ENCODE measurements at places on chromosomes 1 and 21.

DNA sequence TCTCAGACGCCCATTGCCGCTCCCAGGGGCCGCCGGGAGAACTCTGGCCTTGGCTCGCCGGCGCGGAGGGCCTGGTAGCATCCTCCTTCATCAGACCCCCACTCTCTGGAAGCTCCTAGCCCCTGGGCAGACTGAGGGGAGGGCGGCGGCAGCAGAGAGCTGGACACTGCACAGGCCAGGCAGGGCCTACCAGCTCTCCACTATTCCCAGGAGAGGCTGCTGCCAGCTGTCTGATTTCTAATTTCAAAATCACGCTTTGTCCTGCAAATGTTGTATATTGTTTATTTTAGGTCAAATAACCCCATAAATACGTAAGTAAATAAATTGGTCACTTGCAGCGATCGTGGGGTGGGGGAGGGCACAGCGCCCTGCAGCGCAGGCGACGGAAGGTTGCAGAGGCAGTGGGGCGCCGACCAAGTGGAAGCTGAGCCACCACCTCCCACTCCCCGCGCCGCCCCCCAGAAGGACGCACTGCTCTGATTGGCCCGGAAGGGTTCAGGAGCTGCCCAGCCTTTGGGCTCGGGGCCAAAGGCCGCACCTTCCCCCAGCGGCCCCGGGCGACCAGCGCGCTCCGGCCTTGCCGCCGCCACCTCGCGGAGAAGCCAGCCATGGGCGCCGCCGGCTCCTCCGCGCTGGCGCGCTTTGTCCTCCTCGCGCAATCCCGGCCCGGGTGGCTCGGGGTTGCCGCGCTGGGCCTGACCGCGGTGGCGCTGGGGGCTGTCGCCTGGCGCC lies at the start of gene MTARC1:
Gene MTARC1, plus strand, starts transcription at position 577 of the 732 bp plus-strand sequence. Its CDS starts 32 bp downstream, at position 609.
- peak within 1 kb of the TSS; percentile 84 for H3K27ac ChIP-seq
- 0 out of 2 replicates have a peak, but pooled peaks cover 5% of the 10 kb centered on the region for H3K36me3 ChIP-seq
- peak; percentile 88 for DNase-seq
- peak within 1 kb of the TSS; percentile 61 for H3K4me3 ChIP-seq
- H3K4me1 ChIP-seq, result peaks cover 16% of the 10 kb centered on the region

DNA sequence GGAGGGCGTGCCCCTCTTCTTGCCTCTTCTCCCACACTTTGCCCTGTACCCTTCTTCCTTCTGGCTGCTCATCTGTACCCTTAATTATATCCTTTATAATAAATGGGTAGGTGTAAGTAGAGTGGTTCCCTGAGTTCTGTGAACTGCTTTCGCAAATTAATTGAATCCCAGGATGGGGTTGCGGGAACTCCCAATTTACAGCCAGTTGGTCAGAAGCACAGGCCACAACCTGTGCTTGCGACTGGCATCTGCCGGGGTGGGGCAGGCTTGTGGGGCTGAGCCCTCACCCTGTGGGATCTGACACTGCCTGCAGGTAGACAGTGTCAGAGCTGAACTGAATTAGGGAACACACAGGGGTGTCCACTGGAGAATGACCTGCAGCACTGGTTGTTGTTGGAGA lies 244.9 kb downstream of the KCNJ6 start:
- H3K36me3 ChIP-seq, result peaks cover 3% of the 10 kb centered on the region
- H3K27ac ChIP-seq, result no peak overlapping the region
- H3K4me1 ChIP-seq, result peaks cover 26% of the 10 kb centered on the region
- no peak overlapping the region for H3K4me3 ChIP-seq

- peaks cover 10% of the 10 kb centered on the region for H3K4me1 ChIP-seq
- H3K27me3 ChIP-seq, result no peaks in the 10 kb centered on the region
- H3K27ac ChIP-seq, result no peak overlapping the region
- DNase-seq, result no peak
These were observed 47.7 kb downstream of the NMNAT2 start for GRCh38 chr1:183370399-183371058.

- no peaks in the 10 kb centered on the region for H3K4me1 ChIP-seq
- no peaks in the 10 kb centered on the region for H3K27me3 ChIP-seq
- peak; percentile 79 for DNase-seq
- no peak overlapping the region for H3K4me3 ChIP-seq
- no peak overlapping the region for H3K27ac ChIP-seq
These were observed 67.3 kb upstream of the CNTN2 start for GRCh38 chr1:204975568-204976235.

DNA sequence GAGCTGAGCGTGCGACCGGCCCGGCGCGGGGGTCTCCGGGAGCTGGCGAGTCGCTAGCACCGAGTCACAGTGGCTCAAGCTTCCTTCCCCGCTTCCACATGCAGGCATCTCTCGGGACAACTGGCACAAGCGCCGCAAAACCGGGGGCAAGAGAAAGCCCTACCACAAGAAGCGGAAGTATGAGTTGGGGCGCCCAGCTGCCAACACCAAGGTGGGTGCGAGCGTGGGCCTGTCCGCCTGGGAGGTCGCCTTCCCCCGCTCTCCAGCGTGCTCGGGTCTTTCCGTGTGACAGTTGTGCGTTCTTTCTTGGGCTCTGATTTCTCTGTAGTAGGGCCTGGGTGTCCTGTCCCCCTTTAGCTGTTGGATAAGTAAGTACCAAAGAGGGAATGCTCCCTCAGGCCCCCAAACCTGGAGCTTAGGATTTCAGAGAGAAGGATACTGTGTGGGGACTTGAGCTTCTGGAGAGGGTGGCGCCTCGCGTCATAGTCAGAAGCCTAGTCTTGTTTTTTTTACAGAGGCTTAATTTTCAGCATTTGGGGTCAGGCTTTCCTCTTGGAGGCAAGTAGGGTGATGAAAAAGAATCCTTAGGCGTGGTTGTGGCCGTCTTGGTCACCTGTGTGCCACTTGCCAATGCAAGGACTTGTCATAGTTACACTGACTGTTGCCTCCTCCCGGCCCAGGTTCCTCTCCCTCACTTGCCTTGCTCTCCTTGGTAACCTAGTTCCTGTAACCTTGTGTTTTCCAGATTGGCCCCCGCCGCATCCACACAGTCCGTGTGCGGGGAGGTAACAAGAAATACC lies 790 bp downstream of the RPS8 start:
- H3K27ac ChIP-seq, result peak overlapping the region; percentile 90
- peaks cover 15% of the 10 kb centered on the region for H3K4me1 ChIP-seq
- no peak for DNase-seq
- H3K4me3 ChIP-seq, result peak overlapping the region; percentile 99
- H3K36me3 ChIP-seq, result peaks cover 37% of the 10 kb centered on the region
- no peaks in the 10 kb centered on the region for H3K27me3 ChIP-seq

Measured in GM23338 (cell line).